ENCODE measurements at places on chromosomes 2 and 18.
A peak's percentile ranks its signal among the peaks of the same experiment; 100 is the strongest.

DNA sequence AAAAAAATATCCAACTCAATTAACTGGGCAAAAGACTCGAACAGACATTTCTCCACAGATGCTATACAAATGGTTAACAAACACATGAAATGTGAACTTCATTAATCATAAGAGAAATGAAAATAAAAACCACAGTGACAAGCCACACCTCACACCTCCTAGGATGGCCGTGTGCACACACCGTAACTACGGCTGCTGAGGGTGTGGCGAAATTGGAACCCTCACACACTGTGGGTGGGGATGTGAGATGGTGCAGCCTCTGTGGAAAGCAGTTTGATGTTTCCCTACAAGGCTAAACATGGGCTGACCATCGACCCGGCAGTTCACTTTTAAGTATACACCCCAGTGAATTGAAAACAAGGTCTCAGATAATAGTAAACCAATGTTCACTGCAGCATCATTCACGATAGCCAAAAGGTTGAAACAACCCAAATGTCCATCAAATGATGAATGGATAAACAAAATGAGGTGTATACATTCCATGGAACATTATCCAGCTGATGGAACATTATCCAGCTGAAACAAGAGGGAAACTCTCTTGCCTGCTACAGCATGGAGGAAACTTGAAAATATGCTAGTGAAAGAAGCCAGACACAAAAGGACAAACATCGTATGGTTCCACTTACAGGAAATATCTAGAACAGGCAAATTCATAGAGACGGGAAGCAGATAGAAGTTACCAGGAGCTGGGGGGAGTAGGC lies 32.2 kb downstream of the ZAP70 start:
- DNase-seq = no peak

GRCh38 chr2:47917276-47917961 lies 11.1 kb upstream of the FBXO11 start:
- no peak for DNase-seq

DNA sequence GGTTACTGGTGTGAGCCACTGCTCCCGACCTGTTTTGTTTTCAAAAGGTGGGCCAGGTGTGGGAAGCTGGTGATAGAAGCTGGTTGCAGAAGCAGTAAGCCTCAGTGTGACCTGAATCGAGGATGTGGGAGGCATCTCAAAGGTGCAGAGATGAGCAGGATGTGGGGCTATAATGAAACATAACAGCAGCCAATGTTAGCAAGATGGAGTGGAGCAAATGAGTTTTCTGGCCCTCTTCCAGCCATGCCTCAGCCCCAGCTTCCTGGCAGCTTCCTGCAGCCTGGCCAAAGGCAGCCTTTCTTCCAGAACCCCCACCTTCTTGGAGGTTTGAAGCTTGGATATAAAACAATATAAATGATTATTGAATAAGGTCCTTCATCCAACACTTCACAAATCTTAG lies 184.8 kb downstream of the NCK2 start:
- DNase-seq = no peak

- DNase-seq = no peak
Measured at GRCh38 chr2:226715347-226715990, 84.2 kb downstream of the IRS1 start.

DNA sequence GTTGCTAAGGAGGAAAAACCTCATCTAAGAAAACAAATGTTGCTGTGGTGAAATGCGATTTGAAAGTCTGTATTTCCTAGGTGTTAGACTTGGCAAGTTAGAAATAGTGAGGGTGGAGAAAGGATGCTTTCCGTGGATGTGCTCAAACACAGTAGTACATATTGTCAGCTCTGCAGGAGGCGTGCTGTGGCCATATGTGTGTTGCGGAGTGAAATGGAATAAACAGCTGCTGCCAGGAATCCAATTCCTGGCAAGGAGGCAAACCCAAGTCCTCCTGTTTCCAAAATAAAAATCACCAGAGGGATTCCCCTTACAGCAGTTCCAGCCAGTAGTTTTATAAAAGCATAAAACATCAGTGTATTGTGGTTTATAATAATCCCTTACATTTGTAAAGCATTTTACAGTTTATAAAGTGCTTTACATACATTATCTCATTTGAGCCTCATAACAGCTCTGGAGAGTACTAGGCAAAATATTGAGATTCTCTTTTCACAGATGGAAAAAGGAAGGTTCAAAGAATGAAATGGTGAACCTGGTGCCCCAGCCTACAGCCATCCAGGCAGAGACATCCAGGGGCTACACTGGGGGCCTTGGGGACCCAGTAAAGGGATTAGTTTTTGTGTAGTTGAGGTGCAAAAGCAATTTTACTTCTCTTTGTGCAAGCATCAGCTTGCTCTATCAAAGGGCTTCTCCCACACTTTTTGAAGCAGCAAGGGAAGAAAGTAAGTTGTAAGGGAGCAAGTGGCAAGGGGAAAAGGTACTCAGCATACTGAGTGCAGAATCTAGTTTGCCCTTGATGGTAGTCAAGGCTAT lies 206.0 kb downstream of the AGPS start:
- DNase-seq = peak; percentile 87

DNA sequence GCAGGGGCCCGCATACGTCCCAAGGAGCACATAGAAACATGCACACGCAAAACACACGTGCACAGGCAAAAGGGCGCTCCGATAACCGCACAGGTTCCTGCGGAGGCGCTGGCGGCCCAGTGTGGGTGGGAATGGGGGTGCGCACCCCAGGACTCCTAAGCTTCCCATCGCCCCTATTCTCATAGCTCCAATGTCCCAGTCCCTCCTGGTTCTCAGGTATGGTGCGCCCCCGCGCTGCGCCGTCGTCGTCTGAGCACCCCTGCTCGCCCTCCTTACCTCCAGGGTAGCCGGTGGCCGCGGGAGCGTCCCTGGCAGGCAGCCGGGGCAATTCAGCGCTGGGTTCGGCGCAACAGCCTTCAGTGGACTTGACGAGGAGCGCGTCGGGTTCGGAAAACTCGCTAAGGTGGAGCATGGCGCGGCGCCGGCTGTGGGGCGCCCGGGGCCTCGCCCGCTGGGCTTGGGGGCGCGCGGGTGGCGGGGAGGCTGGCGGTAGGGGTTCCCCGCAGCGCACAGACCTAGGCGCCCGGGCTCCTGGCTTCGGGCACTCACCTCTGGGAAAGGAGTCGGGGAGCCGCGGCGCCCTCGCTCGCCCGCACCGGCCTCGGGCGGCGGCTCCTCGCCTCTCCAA lies 328 bp downstream of the EGR4 start:
- DNase-seq = no peak

DNA sequence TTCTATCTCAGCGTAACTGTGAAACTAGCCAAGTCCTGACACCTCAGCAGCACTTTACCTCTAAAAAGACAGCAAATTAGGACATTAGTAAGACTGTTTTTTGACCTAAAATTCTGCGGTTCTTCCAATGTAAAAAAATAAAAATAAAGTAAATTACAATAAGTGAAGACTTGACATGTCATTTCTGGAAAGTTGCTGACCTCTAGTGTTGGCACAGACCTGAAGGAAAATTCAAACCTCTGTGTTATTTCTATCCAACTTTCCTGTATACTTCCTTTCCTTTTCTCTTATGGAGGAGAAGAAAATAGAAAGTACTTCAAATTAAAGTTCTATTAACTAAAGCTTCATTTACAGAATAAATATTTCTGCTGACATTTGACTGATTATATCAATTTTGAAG lies 110.6 kb downstream of the TMEM182 start:
- DNase-seq = no peak

DNA sequence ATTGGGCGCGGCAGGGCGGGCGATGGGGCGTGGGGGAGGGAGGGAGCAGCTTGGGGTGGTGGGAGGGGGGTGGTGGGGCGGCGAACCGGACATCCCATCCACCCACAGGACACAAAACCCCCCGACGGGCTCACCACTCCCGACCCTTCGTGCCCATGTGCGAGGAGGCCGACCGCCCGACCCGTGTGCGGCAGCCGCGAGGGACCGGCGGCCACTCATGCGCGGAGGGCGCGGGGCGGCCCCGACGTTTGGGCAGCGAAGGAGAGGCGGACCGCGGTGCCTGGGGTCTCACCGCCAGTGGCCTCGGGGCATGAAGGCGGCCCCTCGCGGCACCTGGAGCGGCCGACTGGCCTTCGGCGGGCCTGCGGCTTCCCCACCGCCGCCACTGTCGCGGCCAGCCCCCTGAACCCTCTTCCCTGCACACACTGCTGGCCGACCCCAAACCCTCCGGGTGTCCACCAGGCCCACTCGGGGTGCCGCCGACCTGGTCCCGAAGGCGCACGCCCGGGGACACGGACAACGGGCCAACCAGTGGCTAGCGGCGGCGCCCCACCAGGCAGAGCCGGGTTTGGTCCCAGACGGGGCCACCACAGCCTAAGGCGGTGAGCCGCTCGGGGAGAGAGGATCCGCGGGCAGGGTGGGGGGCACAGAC lies 94.6 kb upstream of the ANKRD30BL start:
- DNase-seq = no peak

DNA sequence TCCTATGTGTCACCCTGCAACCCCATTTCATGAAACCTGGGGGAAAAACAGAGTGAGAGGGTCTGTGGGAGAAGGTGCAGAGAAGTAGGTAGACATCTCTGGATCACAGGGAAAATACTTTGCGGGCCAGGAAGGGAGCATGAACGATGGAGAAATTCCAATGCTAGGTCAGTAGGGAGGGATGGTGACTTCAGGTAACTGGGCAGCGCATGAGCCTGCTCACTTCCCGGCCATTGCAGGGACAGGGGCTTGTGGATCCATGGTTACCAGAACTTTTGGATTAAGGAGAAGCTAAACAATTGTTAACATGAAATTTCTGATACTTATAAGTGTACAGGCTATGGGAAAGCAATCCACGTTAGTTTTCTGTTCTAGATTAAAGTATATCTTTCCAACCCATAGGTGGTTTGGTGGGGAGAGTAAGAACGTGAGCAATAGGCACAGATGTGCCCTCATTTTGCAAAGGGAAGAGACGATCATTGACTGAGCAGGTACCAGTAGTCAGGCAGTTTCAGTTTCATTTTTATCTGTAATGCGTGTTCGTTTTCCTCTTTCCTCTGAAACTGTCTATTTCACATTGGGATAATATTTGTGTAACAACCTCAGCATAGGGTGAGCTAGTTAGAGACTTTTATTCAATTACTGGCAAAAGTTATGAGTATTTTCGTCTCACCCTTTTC lies 65.0 kb downstream of the NYAP2 start:
- DNase-seq = no peak

DNA sequence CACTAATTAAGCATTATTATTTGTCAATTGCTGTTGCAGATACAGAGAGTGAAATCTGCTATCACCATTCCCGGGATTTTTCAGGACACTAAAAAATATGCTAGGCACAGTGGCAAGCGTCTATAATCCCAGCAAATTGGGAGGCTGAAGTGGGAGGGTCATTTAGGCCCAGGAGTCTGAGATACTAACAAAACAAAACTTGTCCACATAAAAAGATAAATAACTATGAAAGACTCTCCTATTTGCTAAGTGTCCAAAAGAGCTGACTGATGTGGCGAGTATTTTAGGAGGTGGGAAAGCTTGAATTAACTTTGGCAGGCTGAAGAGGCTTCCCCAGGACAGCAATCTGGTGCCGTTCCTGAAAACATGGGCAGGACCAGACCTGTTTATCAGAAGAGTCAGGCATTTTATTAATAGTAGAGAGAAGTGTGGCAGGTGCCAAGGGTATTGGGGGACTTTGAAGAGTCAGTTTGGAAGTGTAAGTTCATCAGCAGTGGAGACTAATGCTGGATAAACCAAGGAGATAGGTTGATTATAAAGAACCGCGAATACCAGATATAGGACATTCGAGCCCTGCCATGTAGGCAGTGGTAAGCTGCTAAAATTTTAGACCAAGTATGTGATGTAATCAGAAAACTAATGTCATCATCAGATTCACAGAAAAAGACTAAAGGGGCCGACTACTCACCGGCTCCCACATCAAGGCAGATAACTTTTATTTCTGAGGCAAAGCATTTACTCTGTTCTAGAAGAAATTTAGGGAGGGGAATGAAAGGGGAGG lies 201.8 kb downstream of the EPHA4 start:
- DNase-seq = no peak

DNA sequence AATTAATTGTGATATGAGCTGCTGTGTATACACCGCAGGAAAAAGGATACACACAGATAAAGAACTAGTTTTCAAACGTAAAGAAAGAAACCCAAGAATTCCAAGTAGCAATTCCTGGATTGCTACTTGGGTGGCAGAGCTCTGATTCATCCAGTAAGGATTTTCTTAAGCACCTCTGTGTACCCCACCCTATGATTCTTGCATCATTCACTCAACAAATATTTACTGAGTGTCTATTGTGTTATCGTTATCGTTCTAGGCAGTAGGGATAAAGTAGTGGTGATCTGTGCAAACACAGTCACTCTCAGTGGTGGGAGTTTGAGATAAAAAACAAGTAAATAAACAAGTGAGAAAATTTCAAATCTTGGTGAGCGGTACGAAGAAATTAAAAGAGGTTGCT lies 4.9 kb upstream of the TMEM200C start:
- DNase-seq = no peak

- no peak for DNase-seq
Measured at GRCh38 chr18:54881229-54881768, 53.0 kb downstream of the RAB27B start.

- DNase-seq = no peak
Measured at GRCh38 chr2:175004730-175004979, 526 bp downstream of the CHN1 start.

- no peak for DNase-seq
Measured at GRCh38 chr2:1975060-1975459, 230.7 kb upstream of the PXDN start.

DNA sequence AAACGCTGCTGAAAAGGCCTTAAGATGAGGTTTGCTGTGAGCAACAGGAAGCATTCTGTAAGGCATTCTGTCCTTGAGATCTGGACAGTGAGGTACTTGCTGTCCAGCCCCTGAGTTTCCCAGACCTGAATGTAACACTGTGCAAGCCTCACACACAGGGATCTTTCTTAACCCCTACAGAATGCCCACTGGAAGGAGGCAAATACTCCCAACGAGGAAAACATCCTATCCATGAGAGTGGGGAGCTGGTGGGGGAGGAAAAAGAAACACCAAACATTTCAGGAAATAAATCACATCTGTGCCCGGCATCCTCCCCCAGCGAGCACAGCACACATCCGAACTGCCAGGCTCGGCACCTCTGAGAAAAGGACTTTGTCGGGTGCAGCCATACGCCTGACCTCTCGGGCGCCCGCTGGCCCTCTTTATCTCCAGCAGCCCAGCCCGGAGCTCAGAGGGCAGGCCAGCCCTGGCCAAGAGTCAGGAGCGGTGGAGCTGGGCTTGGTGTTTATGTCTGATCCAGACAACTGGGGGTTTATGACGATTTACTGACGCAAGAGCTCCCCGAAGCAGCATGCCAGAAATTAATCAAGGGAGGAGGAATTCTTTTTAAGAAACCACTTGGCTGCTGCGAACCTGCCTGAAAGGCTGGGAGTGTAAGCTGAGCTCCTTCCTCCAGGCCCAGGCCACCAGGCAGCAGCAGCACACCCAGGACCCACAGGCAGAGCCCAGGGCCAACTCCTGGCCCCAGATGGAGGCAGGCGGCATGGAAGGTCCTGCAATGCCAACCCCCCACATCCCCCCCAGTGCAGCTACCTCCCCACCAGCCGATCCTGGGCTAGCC lies 72.2 kb downstream of the HDAC4 start:
- DNase-seq = peak; percentile 95

GRCh38 chr18:12968619-12969018 lies 20.8 kb downstream of the SEH1L start:
- DNase-seq = no peak

- DNase-seq = no peak
Measured at GRCh38 chr2:179954026-179954425, 53.1 kb downstream of the CWC22 start.

GRCh38 chr2:122764014-122764413 lies 1008.6 kb downstream of the TSN start:
- no peak for DNase-seq

GRCh38 chr18:31426021-31426420 lies 21.5 kb upstream of the DSG3 start:
- no peak for DNase-seq
